Right hindlimb (tissue), 1 donor: ENCODE measurements at places on chromosomes 2 and 18.

DNA sequence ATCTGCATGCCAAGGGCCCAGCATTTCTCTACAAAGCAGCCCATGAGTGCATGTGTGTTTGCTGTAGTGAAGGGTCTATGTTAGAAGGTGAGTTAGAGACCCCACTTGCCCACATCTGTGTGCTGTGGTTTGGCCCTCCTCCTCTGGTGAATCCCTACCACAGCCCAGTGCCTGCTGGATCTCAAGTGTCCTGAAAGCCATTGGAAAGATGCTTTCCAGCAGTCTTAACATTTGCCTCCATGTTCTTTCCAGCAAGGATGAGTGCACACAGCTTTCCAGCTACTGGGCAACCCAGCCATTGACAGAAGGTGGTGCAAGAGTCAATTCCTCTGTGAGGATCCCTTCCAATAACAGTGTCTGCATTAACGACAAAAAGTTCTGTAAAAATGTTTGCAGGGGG is 13.6 kb downstream of the CRIM1 start:
- no peak for DNase-seq

DNA sequence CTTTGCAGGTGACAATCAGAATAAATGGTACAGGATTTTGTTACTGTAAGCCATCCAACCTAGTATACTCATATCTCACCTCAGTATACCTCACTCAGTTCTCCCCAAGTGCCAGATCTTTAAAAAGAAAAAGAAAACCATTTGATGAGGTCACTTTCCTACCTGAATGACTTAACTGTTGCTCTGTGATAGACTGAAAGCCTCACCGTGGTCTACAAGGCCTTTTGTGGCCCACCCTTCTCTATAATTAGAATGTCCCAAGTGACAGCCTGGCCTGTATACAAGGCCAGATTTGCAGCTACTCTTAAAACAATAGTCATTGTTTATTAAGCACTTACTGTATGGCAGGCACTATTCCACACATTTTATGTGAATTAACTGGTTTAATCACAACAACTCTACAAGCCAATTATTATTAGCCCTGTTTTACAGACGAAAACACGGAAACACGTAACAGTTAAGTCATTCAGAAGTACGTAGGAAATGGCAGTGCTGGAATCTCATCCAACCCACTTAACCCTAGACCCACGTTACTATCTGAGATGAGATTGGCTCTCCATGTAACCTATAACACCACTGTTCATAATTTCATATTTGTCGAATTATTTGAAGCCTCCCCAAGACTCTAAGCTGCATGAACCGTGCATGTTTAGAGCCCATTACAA is 28.3 kb downstream of the PKP4 start:
- DNase-seq, result no peak

- DNase-seq, result no peak
Observed at GRCh38 chr2:49737606-49738005, 583.3 kb upstream of the FSHR start.

DNA sequence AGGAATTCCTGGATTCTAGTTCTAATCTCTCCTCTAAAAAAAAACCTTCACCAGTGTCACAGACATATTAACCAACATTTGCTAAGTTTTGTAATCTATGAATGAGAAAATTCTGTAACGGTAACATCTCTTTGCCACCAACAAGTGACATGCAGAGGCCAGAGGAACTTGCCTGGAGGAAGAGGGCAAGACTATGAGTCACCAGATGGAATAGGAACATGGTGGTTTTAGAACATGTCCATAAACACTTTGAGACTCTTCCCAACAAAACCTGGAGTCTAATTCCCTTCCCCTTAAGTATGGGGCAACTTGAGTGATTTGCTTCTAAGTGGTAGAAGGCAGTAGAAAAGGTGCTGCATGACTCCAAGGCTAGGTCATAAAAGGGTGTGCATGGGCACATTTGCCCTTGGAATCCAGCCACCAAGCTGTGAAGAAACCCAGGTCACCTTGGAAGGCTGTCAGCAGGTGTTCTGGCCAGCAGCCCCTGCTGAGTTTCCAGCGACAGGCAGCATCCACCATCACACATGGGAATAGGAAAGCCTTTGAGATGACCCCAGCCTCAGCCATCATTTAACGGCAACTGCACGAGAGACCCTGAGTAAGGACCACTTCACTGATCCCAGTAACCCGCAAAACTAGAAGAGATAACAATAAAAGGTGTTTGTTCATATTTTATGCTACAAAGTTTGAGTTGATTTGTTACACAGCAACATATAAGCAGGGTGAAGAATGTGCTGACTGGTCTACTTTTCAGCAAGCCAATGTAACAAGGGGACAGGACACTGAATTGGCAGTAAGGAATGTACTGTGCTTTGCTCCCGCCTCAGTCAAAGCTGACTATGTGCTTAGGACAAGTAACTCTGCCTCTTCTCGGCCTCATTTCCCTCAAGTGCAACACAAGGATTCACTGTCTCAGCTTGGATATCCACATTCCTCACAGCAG is 90.6 kb downstream of the SKA1 start:
- DNase-seq, result no peak

GRCh38 chr2:196389670-196390069 is 218.3 kb upstream of the STK17B start:
- DNase-seq, result no peak

DNA sequence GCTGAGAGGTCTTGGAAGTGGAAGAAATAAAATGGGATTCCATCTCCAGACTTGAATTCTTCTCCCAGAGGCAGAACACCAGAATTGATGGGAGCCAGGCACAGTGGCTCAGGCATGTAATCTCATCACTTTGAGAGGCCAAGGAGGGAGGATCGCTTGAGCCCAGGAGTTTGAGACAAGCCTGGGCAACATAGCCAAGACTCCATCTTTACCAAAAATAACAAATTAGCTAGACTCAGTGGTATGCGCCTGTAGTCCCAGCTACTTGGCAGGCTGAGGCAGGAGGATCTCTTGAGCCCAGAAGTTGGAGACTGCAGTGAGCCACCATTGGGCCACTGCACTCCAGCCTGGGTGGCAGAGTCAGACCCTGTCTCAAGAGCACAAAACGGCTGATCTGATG is 144.3 kb downstream of the C1D start:
- no peak for DNase-seq

DNA sequence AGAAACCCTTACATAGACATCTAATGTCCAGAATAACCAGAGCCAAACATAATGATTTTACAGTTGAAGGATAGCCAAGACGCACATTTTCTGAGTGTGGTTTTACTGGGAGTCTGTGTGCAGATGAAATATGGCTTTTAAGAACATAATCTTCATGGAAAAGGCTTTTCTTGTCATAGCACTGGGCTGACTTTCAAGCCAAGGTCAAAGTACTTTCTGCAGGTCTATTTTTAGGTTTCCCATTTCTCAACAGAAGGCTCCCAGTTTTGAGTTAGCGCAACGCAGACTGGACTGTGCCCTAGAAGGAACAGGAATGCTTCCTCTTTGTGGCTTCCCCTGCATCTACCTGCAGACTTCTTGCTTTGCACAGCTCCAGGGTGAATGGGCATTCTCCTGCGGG is 92.3 kb upstream of the UPP2 start:
- peak; percentile 44 for DNase-seq

DNA sequence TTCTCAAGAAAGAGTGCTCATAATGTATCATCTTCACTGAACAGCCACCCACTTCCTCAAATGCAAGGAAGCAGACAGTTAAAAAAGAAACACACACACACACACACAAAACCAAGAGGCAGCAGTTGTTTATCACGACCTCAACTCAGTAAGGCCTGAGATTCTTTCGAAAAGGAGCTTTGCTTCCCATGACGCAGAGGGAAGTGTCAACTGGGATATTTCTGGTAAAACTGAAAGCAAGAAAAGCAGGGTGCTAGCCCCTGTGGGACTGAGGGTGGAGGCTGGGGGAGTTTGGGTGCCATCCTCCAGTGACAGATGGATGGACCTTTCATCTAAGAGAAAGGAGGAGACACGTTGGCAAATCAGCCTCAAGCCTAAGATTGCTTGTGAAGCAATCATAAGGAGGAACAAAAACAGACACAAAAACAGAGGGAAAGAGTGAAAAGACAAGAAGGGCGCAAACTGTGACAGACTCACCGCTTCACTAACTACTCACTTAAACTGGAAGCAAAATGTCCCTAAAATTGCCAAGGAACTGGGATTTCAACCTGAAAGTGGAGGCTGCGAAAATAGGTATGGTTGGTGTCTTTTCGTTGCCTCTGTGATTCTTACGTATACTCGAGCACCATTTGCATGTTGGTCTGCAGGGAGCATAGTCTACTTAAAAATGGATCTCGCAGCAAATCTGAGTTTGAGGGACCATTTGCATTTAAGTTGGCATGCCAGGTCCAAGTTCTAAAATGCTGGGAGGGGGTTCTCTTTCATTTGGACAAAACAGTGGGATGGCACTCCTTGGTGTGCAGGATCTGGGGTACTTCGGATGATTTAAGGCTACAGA is at the start of gene ARHGAP25:
Gene ARHGAP25, plus strand, starts transcription at position 124 of the 838 bp plus-strand sequence. Its CDS starts 389 bp downstream, at position 513.
- no peak for DNase-seq

DNA sequence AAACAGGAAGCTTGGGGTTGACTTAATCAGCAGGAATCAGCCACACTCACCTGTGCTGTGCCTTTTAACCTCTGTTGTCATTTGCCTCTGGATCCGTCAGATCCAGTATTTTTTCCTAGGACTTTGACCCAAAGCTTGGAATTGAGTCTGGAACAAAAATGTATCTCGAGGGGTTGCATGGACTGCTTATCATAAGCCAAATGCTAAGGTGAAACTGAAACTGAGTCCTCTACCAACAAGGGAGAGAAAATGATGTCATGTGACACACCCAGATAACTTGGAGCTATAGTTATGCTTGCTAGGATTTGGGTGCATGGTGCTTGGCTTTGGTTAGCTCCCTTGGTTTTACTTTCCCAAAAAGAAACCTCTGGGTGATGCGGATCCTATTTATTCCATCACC is 2158.6 kb upstream of the PIK3C3 start:
- DNase-seq, result no peak

DNA sequence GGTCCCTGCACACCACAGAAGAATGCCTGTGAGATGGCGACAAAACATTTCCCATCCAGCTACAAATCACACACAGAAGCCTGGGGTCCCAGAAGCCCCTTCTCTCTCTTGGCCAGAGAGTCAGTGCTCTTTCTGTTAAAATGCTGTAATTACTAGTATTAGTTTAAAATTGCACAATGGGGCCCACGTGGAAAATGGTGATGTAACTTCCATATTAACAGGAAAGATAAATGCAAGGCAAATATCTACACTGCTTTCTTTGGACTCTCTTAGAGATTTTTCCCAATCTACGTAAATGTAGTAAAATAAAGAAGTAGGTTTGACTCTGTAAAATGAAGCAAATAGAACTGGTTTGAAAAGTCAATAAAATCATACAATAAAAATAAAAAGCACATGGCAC is 113.9 kb upstream of the TFCP2L1 start:
- DNase-seq, result no peak

DNA sequence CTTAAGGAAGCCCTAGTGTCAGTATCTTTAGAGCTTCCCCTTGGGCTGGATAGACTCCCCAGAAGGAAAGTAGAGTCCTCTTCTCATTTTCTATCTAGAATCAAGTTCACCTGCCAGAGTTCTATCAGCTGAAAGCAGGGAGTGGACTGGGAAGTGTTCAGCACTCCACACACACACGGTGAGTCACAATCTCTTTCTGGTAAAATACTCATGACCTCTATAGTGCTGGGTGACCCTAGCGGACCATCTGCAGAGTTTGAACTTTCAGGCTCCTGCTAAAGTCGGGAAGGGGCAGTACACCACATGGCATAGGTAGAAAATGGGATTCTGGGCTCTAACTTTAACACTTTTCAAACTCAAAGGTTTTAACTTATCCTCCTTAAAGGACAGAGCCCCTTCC is 43.3 kb downstream of the SAP130 start:
- no peak for DNase-seq

- DNase-seq, result no peak
Observed at GRCh38 chr2:113926314-113926713, 36.4 kb downstream of the ACTR3 start.

GRCh38 chr2:62453955-62454354 is 52.0 kb downstream of the TMEM17 start:
- DNase-seq, result no peak

- peak; percentile 40 for DNase-seq
Observed at GRCh38 chr2:121362774-121363173, 77.8 kb upstream of the TFCP2L1 start.

DNA sequence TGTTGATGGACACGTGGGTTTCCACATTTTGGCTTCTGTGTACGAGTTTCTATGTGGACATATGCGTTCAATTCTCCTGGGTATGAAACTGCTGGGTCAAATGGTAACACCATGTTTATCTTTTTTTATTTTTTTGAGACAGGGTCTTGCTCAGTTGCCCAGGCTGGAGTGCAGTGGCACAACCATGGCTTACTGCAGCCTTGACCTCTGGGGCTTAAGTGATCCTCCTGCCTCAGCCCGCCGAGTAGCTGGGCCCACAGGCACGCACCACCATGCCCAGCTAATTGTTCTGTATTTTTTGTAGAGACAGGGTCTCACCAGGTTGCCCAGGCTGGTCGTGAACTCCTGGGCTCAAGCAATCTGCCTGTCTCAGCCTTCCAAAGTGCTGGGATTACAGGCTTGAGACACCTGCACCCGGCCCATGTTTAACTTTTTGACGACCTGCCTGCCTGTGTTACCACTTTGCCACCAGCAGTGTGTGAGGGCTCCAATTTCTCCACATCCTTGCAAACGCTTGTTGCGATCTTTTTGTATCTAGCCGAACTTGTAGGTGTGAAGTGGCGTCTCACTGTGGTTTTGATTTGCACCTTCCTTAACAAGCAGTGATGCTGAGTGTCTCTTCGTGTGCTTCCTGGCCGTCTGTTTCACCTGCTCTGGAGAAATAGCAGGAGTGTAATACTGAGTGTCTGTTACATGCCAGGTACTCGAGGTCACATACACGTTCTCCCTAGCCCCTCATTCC is 6.9 kb downstream of the HSBP1L1 start:
- no peak for DNase-seq

DNA sequence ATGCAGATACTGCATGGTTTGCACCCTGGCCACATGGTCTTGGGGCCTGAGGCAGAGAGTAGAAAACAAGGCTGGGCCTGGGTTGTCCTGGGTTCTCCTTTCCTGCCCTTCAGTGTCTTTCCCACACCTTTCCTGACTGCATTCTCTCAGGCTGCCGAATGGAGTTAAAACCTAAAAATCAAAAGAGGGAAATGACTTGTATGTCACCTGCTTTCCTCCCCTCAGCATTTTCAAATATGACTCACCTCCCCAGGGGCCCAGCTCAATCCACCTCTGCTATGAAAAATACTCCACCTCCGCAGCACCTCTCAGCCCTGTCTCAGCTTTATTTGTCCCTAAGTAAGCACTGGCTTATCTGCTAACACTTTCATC is 457.8 kb upstream of the MEX3C start:
- no peak for DNase-seq

DNA sequence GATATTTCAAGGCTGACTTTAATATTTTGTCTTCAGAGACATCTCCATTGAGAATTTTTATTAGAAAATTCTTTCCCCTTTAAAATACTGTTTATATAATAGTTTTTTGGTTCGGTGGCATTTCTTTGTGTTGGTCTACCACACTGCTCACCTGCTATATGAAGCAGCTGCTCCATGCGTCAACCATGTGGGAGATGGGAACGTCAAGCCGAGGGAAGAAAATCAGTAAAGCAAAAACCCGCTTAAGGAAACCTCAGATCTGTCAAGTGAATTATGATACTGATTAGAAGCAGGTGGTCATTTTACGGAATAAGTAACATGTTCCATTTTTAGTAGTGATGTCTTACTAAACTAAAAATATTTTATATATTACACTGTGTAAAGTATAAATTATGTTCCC is 5.6 kb upstream of the TMEM17 start:
- DNase-seq, result no peak
